ENCODE measurements at places on chromosomes 4 and X.

- DNase-seq: no peak
Observed at GRCh38 chrX:154595559-154596249, 10.8 kb downstream of the CTAG1A start.

- no peak for DNase-seq
Observed at GRCh38 chr4:147477439-147477838, 3.5 kb upstream of the EDNRA start.

- DNase-seq: no peak
Observed at GRCh38 chr4:89400287-89401035, 92.9 kb upstream of the GPRIN3 start.

- DNase-seq: no peak
Observed at GRCh38 chr4:144376866-144377265, 236.3 kb upstream of the GYPA start.

DNA sequence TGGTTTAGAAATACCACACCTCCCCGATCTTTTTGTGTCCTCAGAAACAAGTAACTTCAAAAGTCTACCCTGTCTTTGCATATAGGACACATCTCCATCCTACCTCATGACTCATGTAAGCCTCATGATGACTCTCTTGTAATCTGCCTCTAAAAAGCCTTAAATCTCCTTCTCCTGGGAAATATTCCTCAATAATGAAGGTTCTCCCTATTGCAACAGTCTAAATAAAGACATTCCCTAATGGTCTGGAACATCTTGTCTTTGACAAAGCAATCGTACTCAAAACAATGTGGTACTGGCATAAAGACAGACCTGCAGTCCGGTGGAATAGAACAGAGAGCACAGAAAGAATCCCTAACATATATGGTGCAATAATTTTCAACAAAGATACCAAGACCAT is 257.7 kb downstream of the OPHN1 start:
- no peak for DNase-seq

- DNase-seq: no peak
Observed at GRCh38 chrX:154431341-154431740, 2.9 kb downstream of the ATP6AP1 start.

DNA sequence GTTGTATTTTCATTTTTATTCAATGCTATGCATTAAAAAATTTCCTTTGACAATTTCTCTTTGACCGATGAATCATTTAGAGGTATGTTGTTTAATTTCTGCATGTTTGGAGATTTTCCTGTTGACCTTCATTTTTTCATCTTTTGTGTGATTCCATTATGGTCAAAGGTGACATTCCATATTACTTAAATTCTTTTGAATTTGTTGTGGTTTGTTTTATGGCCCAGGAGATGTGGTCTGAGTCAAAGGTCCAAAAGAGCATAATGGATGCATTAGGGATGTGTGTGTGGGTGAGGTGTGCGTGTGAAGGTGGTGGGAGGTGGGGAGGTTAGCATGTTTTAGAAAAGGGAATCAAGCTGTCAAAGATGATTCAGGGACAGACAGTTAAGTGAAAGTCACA is 76.0 kb upstream of the GIMD1 start:
- no peak for DNase-seq

DNA sequence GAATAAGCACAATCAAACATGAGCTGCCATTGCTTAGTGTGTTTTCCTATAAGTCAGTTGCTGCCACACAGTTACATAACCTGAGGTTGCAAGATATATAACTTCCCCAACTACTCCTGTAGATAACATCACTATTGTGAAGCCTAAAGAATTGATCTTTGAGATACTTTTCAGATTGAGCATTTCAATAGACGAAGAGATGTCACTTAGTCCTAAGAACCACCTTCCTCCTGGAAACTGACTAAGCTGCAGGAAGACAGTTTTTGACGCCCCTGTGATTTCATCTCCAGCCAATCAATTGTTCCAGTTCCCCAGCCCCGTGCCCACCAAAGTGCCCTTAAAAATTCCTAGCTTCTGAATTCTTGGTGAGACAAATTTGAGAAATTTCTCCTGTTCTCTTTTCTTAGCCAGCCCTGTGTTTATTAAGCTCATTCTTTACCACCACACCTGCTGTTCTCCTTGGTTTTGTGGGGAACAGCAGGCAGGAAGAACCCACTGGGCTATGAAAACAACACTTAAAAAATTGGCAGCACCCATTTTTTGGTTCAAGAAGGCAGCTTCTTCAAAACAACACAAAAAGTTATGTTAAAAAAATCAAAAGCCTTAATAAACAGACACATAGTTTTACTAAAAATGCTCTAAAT is 317.1 kb upstream of the PABPC4L start:
- DNase-seq: no peak

DNA sequence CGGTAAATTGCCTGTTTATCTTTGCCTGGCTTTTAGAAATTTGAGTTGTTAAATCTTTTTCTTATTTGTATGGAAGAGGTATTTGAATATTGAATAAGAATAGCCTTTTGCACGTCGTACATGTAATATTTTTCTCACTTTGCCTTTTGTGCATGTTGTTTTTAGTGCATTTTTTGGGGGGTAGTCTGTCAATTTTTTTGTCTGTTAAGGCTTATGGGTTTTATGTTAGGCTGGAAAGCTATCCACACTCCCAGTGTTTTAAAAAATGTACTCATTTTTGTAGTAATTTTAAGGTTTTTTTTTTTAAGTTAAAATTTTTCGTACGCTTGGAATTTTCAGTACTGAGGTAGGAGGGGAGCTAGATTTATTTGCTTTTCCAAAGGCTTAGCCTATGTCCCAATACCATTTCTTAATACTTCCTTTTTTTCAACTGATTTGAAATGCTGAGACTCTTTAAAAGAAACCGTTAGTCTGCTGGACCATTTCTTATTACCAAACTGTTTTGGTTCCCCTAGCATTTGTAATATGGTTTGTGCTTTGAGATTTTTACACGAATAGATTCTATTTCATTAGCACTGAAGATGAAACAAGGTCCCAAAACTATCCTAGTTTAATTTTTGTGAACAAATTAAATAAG is 1.3 kb downstream of the HERC5 start:
- DNase-seq: no peak

DNA sequence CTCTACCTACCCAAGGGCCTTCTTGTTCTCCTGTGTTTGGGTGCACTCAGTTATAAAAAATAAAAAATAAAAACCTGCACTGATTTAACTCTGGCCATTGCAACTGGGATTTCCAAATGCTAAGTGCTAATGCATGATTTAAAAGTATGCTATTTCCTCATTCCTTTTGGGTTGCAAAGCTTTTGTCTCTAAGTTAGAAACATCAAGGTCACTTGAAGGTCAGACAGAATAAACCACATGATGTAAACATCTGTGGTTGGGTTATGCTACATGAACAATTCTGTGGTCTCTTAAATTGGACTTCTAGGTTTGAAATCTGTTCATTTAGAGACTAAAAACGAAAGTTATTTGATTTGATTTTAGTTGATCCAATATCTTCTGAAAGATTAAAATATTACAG is 1547.4 kb upstream of the TENM3 start:
- no peak for DNase-seq

- DNase-seq: no peak
Observed at GRCh38 chrX:140672840-140673731, 36.5 kb upstream of the LINC00632 start.

DNA sequence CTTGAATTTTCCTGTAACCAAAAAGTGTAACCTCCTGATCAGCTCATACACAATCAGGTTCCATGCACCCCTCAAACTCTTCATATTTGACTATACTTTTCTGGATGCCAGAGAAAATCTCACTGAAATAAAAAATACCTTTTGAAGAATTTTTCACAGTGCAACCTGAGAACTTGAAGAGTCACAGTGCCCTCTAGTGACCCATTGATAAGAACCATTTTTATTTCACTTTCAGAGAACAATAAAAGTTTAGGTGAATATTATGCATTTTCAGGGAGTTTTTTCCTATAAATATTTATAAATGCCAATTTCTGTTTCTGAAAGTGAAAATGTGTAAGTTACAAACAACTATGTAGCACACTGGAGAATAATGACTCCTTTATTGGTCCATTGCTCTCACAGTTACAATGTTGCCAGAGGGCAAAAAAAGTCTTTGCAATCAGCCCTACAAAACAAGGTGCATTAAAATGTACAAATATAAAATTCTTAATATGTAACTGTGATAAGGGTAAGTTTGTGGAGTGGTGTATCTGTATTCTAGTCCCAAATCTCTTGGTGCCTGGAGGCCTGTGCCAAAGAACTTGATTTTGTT is 153.6 kb upstream of the INTU start:
- DNase-seq: no peak

DNA sequence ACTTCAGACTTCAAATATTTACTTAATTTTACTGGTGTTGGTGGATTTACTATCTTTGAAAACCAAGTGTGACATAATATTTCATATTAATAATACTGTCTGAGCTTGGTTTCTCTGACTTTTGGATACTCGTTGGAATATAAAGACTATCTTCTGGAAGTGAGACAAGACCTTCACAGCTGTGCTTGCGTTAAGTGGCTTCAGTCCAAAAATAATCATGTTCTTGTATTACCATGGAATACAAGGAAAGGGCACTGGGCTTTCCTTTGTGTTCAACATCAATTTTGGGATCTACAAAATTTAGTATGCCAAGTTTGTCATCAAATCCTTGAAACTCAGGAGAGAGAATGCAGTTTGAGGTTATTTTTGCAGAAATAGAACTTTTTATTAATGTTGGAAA is 712.4 kb upstream of the LCORL start:
- no peak for DNase-seq

DNA sequence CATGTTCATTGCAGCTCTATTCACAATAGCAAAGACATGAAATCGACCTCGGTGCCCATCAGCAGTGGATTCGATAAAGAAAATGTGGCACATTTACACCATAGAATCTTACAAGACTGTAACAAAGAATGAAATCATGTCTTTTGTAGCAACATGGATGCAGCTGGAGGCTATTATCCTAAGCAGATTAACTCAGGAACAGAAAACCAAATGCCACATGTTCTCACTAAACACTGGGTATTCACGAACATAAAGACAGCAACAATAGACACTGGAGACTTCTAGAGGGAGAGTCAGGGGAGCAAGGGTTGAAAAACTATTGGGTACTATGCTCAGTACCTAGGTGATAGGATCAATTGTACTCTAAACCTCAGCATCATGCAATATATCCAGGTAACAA is 180.5 kb downstream of the PPP1R2C start:
- DNase-seq: no peak

GRCh38 chr4:26590639-26591038 is 6.8 kb downstream of the TBC1D19 start:
- DNase-seq: no peak

- DNase-seq: no peak
Observed at GRCh38 chr4:77872723-77873445, 10.3 kb downstream of the MRPL1 start.

GRCh38 chrX:117610806-117611205 is 505.8 kb downstream of the KLHL13 start:
- no peak for DNase-seq

- no peak for DNase-seq
Observed at GRCh38 chr4:56803471-56803870, 18.0 kb downstream of the SPINK2 start.

- DNase-seq: no peak
Observed at GRCh38 chrX:47232197-47232802, 509 bp upstream of the USP11 start.

DNA sequence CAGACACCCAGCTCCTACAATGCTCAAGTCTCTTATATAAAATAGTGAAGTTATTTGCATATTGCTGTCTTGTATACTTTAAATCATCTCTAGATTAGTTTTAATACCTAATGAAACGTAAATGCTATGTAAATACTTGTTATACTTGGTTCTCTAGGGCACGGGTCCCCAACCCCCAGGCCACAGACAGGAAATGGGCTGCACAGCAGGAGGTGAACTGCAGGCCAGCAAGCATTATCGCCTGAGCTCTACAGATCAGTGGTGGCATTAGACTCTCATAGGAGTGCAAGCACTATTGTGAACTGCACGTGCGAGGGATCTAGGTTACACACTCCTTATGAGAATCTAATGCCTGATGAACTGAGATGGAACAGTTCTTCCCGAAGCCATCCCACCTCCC is 395.9 kb upstream of the EMCN start:
- DNase-seq: no peak

GRCh38 chrX:131955099-131955777 is 67.9 kb upstream of the STK26 start:
- DNase-seq: no peak

DNA sequence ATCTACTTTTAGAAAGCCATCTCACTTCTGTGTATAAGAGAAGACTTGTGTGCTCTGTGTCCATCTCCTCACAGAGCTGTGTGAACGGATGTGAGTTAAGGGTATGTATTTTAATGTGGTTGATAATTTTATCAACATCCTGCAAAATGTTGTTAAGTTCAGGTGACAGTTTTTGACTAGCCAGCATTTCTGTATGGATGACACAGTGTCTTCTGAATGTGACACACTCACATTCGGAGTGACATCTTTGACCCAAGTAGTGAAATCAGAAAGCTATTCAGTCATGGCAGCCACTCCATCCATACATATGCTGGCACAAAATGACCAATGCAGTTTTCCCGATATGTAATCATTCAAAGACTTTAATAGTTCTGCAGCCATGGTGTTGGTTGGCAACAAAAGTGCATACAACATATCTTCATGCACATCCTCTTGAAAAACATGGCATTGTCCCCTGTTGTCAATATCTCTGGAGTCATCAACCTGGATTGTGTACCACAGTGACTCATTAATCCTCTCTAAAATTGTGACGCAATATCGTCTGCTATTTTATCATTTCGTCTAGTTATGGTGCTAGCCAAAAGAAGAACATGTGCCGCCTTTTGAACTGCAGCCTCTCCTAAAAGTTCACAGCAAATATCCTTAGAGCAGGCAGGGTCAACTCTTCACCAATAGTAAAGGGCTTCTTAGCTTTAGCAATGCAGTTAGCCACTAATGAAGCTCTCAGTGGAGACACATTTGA is 6.8 kb upstream of the FGF2 start:
- DNase-seq: no peak

GRCh38 chrX:69277369-69277990 is 112.2 kb upstream of the PJA1 start:
- no peak for DNase-seq

GRCh38 chr4:2961811-2962441 is 1.3 kb downstream of the NOP14 start:
- DNase-seq: no peak

DNA sequence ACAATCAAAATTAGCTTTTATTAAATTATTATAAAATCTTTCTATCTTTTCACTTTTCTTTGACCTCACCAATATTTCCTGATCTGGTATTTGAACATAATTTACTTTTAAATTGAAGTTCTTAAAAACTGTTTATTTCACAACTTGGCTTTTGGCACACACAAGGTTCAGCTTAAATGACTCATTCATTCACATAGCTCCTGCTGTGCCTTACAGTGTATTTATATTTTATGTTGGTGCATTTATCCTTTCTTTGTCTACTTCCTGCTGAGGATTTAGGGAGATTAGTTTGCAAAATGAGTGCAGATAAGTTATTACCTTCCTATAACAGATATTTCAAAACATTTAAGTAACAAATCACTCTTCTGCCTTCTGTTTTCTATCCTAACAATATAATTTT is 430.6 kb downstream of the DTHD1 start:
- DNase-seq: no peak

Measured in NCI-H1436 (cell line).